ENCODE measurements at places on chromosomes 2 and 18. TPM values are rescaled to one million over a fixed set of nuclear protein-coding genes. Genes with fewer than 3 reads are reported as not detected.

DNA sequence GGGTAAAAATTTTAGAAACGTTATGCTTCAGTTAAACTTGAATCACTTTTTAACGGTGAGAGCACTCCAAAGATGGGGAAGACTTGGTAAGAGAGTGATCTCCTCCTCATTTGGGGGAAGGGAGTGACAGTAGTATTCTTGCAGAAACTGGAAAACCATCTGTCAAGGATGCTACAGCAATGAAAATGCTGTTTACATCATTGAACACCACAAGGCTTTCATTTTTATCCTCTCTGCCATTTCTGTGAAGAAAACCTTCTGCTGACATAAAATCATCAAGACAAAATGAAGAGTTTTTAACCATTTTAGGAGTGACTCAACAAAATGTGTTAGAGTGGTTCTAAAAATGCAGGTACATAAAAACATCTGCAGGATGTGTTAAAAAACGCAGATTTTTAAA, 38.1 kb downstream of the CDH2 start:
- DNase-seq: no peak

GRCh38 chr2:240229603-240230235, 89.3 kb upstream of the OTOS start:
- peak; percentile 19 for DNase-seq

Gene GPR55
- total RNA-seq: not detected

Gene SPP2
- total RNA-seq: not detected

- DNase-seq: no peak
Observed at GRCh38 chr2:228039752-228040534, 141.5 kb downstream of the SPHKAP start.

Gene IL1A
- total RNA-seq: not detected

GRCh38 chr2:9918275-9918674, 33.2 kb upstream of the GRHL1 start:
- DNase-seq: no peak

Gene C2orf81
- total RNA-seq: 3.1 TPM

GRCh38 chr2:17780546-17780945, 26.6 kb downstream of the GEN1 start:
- no peak for DNase-seq

DNA sequence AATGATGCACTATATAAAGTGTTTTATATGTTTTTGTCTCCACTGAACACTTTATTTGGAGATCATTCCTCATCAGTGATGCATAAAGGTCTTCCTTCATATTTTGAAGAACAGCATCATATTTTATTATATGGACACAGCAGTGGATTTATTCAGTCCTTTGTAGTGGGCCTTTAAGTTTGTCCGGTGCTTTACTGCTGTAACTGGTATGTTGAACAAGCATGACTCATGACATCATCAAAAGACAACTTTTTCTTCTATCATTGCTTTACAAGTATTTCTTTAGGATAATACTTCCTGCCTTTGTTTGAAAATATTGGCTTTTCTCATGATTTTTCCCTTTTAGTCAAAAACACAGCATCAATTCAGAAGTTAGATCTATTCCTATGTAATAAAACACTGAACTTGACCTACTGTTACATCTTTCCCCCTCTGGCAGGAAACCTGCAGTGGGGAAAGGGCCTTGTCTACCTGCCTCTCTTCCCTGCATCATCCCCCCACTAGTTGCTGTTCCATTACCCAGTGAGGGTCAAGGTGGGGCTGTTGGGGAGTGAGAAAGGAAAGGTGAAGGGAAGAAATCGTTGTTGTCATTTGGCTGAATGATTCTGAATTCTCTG, 241.2 kb downstream of the CYP26B1 start:
- DNase-seq: no peak

DNA sequence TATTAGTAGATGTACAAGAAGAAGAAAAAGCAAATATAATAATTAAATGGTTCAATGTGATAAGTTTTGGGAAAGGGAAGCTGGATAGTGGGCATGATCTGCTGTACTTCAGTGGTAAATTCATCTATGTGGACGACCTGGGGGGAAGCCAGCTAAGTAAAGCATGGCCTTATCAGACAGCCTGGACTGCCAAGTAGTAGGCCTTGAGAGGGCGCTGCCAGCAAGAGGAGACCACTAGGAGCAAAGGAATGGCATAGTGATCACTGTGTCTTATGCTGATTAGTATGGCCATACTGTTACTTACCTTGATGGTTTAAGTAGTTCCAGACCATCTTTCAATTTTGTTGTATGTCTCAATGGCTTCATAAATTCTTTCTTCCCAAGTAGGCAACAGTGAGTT, 287.6 kb downstream of the SETBP1 start:
- no peak for DNase-seq

Gene ZNF396
- total RNA-seq: 1.9 TPM

GRCh38 chr2:10905006-10905861, 6.5 kb upstream of the KCNF1 start:
- no peak for DNase-seq

- no peak for DNase-seq
Observed at GRCh38 chr2:120245520-120246332, 6.9 kb upstream of the RALB start.

Gene ANKRD30B
- not detected for total RNA-seq

Gene GAREM2
- total RNA-seq: 6.0 TPM

DNA sequence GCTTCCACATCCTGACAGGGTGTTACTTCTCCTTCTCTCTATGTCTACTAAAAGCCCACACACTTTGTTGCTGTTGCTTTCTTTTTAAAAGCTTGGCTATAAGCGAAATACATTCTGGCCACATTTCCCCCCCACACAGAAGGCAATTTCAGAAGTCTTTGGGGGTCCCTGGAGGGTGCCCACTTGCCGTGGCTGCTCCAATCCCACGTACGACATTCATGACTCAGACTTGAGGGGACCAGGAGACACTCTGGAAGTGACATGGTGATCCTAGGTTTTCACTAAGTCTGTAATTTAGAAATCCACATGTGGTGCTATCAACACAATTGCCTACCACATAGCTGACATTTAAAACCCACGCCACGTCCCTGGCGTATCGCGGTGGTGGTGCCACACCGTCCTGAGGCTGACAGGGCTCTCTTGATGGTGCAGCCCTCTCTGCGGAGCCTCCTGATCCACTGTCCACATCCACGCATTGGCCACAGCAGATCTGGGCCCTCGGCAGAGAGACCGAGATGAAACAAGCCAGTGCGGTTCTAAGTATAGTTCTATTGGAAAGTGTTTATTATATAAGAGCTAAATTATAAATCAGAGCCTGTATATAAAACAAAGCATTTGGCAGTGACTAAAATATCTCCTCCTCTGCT, 42.4 kb downstream of the CYP27C1 start:
- DNase-seq: no peak

DNA sequence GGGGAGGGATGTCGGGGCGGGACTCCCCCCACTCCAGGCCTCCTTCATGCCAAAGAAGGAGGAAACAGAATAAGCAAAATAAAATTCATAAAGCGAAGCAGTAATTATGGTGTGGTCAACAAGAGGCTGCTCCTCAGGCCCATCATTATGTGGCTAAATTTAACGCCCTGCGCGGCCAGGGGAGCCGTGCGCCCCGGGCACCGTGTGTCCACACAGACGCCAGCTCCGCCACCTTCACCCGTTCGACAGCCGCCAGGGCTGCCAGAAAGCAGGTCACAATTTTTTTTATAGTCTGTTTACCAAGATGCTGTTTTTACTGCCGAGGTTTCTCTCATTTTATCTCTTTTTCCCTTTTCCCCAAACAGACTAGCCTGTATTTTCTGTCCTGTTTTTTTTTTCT, 31.0 kb downstream of the NHEJ1 start:
- no peak for DNase-seq

GRCh38 chr18:60656553-60656952, 284.0 kb upstream of the MC4R start:
- DNase-seq: no peak

DNA sequence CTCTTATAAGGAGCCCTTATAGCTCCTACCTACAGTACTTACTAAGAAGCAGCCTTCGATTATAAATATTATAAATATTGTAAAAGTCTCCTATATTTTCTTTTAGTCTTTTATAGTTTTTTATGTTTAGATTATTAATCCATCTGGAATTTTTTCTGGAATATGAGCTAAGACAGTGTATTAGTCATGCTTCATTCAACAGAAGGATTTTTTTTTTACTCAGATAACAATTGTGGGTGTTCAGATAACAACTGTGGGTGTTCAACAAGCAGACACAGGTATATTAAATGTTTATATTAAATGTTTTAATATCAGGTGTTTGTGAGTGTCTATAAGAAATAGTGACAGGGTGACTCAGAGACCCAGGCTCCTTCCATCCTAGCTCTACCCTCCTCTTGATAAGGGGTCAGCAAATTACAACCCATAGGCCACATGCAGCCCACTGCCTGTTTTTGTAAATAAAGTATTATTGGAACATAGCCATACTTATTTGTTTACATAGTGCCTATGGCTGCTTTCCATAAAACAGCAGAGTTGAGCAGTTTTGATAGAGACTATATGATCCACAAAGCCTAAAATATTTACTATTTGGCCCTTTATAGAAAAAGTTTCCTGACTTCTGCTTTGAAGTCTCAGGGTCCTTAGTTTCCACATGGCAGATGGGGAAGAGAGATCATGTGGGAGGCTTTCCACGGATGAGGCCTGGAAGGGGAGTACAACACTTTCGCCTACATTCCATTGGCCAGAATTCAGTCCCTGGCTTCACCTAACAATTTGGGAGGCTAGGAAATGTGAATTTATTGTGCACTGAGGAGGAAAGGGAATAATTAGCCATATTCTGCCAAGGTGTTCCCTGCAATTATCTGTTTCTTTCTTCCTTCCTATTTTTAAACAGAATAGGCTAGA, 4.3 kb upstream of the SPATS2L start:
- no peak for DNase-seq

GRCh38 chr2:211423018-211423417, 866.6 kb downstream of the CPS1 start:
- no peak for DNase-seq

DNA sequence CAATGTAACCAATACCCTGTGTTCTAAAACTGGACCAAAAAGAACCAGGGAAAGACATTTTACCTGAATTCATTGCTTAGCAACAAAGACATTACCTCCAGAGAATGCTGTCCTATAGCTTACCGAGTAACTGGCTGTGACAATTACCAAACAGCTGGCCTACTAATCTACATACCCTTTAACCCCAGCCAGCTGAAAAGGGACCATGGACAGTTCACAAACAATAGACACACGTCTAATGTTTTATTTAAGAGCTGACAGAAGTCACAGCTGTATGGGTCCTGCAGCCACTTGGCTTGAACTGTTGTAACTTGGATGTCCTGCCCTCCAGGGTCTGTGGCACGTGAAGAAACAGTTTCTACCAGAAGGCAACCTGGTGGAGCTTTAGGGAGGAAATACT, 130.1 kb upstream of the EFEMP1 start:
- DNase-seq: no peak

Gene RFTN2
- total RNA-seq: 17.5 TPM

DNA sequence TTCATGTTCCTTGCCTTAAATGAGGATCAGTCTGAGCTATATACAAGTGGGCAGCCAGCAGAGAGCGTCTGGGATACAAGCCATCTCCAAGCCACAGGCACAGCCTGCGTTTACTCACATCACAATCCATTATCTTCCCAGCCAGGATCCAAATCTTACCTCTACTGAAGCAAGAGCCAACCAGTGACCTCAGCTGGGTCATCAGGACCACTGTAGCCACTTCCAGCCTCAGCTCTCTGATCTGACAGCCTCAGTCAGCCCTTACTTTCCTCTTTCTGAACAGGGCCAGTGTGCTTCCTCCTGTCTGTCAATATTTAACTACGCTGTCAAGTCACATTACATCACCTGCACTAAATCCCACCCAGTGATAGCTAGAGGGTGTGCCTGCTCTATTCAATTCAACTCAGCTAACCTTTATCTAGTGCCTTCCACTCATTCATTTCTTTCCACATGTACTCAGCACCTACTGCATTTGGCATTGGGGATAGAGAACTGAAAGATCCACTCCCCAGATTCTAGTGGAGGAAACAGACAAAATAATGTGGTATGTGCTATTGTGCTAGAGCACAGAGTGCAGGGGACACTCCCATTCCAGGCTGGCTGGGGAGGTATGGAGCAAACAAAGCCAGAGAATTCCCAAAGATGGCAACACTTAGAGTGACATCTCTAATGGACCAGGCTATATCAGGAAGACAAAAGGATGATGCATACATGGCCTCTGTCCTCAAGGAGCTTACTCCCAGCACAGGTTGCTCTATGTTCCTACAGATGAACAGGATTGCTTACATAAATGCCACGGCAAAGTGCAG, 146.5 kb downstream of the NCKAP5 start:
- DNase-seq: no peak

DNA sequence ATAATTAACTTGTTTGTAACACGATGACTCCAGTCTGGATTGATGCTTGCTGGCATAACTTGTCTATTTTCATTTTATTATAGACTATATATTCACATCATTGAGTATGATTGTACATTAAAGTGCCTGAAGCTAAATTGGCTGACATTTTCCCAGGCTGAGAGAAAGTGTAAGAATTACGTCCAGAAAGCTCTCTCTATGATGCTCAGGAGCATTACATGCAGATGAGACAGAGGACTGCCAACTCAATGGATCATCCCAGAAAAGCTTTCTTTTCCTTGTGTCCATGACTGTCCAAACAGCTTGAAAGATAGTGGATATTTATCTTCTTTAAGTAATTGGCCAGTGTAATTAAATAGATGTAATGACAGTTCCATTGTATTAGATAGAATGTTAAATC, 1372.2 kb upstream of the TMEFF2 start:
- DNase-seq: no peak

DNA sequence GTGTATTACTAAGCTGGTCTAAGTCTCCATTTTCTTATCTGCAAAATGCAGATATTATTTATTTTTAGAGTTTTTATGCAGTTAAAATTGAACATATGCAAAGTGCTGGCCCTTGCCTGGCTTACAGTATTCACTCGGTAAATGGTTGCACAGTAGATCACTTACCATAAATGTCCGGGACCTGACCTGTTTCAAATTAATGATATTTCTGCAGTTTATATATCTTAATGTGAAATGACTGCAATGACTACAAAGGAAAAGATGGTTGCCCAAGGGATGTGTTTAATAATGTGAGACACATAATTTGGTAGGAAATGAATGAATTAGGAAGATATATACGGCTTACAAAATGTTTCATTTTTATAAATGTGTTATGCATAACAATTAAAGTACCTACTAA, 37.1 kb downstream of the LRRC30 start:
- no peak for DNase-seq

- no peak for DNase-seq
Observed at GRCh38 chr2:188274274-188274673, 17.4 kb upstream of the GULP1 start.

Gene SLC19A3
- total RNA-seq: 2.8 TPM

- peak; percentile 79 for DNase-seq
Observed at GRCh38 chr2:45992021-45992740, 305.0 kb upstream of the EPAS1 start.

Gene TMEM17
- total RNA-seq: 1.1 TPM

Gene SERPINB11
- not detected for total RNA-seq

GRCh38 chr2:43429369-43429768, 166.5 kb downstream of the THADA start:
- DNase-seq: no peak

Gene MC4R
- not detected for total RNA-seq

DNA sequence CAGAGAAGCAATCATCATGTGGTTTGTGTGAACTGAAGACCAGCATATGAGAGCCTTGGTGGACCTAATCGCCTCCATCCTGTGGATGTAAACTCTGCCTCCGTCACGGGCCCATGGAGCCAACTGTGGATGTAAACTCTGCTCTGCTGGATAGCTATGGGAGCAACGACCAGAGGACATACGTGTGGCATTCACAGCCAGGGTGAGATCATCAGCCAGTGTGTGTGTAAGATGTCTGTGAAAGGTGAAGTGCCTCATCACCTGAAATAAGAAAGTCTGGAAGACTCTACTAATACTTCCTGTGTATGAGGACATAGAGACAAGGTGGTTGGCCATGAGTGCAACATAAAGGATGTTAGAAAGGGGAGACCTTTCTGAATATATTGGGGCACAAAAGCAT, 63.5 kb downstream of the CYB5A start:
- no peak for DNase-seq

Gene TWIST2
- total RNA-seq: 16.4 TPM

All from aorta (tissue), 5 donors.